ENCODE measurements at places on chromosomes 5 and 9.

GRCh38 chr9:80437825-80438224 is 866.1 kb downstream of the TLE4 start:
- no peak for DNase-seq

DNA sequence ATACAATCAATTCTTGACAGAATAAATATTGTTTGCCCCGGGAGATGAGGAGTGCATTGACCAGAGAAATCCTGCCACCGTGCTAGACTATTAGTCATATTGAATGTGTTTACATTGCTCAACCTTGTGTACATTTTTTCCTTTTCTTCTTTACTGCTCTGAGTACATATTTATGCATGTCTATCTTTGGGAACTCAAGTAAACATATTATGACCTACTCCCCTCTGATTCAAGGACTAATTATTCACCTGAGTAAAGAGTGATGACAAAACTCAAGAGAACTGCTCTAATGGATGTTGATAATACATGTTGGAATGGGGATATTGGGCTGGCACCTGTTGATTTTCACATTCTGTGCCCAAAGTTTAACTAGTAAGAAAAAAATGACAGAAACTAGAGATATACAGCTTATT is 3.9 kb upstream of the SPINK1 start:
- DNase-seq, result no peak

DNA sequence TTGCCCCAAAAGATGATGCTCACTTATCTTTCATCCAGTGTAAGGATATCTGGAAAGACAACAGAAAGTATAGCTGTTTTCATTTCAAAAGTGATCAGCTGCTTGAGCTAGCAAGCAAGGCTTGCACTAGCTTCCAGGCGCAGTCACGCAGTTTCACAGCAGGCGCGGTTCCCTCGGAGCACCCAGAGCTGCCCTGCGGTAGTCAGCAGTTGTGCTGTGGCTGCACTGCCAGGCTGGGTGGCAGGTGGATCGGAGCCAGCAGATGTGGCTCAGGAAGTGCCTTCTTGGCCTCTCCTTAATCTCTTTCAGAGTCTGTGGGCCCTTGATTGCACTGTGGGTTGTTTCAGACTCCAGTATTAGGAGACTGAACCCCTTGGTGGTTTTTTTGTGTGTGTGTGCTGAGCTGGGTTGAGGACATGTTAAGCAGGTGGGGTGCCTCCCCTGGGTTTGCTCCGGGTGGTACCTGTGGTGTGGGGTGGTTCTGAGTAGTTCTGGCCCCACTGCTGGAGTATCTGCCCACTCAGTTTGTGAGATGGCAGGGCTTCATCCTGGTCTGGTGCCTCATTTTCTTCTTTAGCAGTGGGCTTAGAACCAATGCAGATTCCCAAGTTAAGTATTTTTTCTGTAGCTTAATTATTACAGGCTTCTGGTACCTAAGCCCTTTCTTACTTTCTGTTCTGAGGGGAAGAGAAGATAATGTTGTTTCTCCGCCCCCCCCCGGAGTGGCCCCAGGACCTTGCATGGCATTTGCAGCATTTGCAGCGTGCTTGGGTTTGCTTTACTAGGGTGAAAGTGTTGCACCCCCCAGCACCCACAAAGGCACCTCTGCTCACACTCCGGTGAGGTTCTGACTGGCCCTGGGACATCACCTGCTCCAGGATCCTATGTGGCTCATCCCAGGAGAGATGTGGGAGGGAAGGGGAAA is 16.4 kb downstream of the TENT4A start:
- DNase-seq, result no peak

- no peak for DNase-seq
These were observed 28.8 kb downstream of the SKP2 start for GRCh38 chr5:36180556-36181350.

- DNase-seq, result no peak
These were observed 1242.3 kb upstream of the WWC1 start for GRCh38 chr5:167049043-167049663.

- DNase-seq, result no peak
These were observed 40.1 kb downstream of the SLC1A1 start for GRCh38 chr9:4530375-4530774.

DNA sequence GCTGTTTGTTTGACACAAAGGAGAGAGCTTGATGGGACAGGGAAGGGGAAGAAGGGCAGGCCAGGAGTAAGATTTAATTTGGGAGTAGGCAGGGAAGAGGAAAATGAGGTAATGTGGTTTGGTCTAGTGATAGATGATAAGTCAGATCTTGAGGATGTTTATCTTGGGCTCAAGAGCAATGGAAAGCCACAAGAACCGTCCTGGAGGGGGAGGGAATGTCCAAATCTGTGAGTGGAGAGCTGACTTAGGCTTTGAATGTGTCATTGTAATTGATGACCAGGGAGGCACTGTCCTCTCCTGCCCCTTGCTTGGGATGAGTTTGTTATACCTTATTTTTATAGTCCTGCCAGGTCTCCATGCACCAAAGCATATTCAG is 37.5 kb downstream of the MAMDC2 start:
- no peak for DNase-seq

DNA sequence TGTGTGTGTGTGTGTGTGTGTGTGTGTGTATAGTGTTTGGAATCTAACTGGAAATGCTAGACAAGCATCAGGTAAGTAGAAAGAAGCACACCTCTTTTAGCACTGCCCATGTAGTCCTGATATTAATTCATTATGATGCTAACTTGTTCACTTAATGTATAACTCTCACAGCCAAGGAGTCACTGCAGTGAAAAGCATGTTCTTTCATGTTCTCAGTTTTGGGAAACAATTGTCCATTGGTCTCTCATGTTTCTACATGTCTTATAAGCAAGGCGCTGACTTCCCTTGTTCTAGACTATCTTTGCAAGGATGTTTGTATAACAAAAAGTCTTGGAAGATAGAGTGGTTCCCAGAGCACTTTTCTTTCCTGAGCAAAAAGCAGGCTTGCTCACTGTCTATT is 148.8 kb upstream of the TNPO1 start:
- DNase-seq, result no peak

DNA sequence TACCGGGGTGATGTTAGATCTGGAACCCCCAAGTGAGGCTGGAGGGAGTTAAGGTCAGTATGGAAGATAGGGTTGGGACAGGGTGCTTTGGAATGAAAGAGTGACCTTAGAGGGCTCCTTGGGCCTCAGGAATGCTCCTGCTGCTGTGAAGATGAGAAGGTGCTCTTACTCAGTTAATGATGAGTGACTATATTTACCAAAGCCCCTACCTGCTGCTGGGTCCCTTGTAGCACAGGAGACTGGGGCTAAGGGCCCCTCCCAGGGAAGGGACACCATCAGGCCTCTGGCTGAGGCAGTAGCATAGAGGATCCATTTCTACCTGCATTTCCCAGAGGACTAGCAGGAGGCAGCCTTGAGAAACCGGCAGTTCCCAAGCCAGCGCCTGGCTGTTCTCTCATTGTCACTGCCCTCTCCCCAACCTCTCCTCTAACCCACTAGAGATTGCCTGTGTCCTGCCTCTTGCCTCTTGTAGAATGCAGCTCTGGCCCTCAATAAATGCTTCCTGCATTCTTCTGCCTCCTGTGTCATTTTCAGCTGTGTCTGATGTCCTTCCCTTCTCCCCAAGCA is 2.3 kb upstream of the MYOZ3 start:
- DNase-seq, result no peak

- no peak for DNase-seq
These were observed 25.9 kb upstream of the MSANTD3 start for GRCh38 chr9:100401042-100401441.

DNA sequence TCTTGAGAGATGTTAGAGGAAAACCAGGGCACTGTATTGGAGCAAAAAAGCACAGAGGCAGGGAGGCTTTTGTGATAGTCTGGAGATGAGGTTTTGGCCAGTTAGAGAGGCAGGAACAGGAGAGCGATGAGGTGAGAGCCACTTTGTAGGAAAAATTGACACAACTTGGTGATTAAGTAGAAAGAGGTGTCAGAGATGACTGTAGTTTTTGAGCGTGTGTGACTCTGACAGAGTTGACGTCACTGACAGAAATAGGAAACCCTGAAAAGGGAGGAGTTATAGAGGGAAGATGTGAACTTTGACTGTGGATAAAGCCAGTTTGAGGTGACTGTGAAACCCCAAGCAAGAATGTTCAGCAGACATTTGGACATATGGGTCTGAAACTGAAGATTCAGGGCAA is 15.7 kb downstream of the NFX1 start:
- no peak for DNase-seq

DNA sequence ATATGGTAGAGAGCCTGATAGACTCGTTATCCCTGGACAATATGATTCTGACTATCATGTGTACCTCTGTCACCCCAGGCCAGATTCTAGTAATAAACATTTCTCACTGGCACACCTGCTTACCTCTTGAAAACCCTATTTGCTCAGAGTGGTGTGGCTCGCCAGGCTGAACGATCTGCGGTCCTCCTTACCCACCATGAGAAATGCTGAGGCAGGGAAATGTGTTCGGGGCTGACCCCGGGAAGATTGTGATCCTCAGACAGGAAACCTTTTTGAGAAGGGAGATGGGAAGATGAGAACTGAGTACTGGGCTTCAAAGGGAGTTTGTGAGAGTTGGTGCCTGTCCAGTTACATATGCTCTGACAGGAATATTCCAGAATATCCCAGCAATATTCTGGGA is 10.7 kb upstream of the PRXL2C start:
- no peak for DNase-seq

DNA sequence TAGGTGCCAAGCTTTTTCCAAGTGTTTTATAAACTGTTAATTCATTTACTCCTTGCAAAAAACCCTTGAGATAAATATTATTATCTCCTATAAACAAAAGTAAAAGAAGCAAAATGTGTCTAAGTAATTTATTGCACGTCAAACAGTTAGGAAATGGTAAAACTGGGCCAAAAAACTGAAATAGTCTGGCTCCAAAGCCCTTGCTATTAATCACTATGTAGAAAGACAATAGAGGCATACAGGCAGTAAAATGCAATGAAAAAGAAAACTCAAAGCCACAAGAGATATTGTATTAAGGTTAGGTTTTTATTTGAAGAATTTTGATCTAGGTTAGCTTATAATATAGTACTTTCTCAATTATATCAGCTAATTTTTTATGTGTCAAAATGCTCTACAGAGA is 457.7 kb downstream of the ANXA1 start:
- DNase-seq, result no peak

GRCh38 chr9:129964901-129965734 is 77.9 kb downstream of the FNBP1 start:
- DNase-seq, result no peak

GRCh38 chr9:116935149-116935897 is 248.2 kb downstream of the TRIM32 start:
- no peak for DNase-seq

DNA sequence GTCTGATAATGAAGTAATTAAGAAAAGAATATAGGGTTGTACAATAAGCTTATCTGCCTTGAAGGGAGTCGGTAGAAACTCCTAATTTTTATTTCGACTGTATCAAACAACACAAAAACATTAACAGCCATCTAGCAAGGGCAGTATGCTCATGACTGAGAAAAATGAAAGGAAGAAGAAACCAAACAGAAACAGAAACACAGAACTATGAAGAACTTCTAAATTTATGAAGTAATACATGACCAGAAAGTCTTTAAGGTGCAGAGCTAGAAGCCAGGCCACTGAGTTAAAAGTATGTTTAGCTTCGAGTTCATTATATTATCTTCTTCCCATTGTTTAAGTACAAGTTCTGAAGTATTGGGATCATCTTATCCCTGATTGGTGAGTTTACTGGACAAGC is 367.3 kb upstream of the C9orf72 start:
- no peak for DNase-seq

DNA sequence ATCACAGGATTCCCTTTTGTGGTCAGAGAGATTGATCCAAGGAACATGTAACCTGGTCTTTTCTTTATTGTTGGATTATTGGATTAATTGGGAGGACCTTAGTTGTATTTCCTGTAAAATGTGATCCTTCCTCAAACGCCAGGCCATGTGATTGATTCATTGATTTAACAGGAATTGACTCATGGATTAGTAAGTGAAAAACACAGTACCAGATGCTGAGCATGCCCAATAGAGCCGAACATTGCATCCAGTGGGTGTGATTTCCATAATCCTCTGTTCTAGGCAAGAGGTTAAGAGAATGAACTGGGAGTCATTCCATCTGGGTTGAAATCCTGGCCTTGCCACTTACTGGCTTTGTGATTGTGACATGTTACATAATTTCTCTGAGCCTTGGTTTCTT is 522.3 kb downstream of the MAT2B start:
- DNase-seq, result no peak

DNA sequence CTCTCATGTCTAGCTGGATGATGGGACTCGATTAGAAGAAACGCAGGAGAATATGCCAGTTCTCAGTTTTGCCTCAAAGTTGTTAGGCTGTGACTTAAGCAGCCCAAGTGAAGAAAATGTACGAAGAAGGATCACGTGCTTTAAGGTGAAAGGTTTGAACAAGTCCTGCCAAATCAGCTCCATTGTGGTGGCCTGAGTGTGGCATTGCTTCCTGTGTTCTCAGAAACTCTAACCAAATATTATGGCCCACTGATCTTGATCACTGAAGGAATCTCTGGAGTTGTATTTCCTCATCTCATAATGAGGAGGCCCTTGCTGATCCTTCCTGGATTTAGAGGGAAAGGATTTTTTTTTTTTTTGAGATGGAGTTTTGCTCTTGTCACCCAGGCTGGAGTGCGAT is 44.0 kb downstream of the OTULIN start:
- no peak for DNase-seq

- DNase-seq, result no peak
These were observed 34.7 kb upstream of the FIBCD1 start for GRCh38 chr9:130973686-130974281.

GRCh38 chr5:137621861-137622823 is 113.7 kb downstream of the KLHL3 start:
- DNase-seq, result no peak

DNA sequence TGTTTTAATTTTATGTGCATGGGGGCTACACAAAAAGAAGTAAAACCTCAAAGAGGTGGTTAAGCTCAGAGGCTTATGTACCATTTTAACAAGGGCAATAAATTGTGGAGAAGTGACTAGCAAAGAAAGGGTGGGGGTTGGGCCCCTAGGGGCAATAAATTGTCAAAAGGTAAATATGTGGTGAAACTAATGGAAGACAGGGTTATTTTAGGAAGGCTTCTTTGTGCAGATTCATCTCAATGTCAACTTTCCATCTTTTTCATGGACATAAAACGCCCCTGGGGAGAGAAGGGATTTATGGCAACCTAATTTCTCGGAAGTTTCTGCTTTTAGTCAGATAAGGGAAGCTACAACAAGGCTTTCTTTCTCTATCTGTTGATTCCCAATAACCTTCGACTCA is 42.5 kb upstream of the GOLM1 start:
- no peak for DNase-seq

DNA sequence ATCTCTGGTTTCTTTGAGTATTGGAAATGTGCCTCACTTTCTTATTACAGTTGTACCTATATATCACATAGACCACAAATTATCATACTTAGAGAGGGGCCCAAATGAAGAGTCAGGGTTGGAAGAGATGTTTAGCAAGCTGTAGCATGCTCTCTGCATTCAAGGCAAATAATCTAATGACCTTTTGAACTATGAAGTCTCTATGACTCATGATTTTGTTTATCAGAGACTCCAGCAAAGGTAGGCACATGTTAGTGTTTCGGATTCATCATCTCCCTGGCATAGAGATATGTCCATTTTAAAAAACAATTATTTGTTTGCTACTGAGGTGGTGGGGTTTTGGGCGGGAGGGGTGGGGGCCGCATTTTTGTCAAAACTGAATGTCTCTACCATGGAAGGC is 2000.1 kb downstream of the EFNA5 start:
- no peak for DNase-seq

- no peak for DNase-seq
These were observed 17.5 kb downstream of the LRRC70 start for GRCh38 chr5:62596096-62596495.
